ENCODE measurements at places on chromosomes 13 and 19. TPM values are rescaled to one million over a fixed set of nuclear protein-coding genes. Genes with fewer than 3 reads are reported as not detected.

UGGT2 gene
- 12.1 TPM for total RNA-seq

MEIOSIN gene
- total RNA-seq = not detected

KLK3 gene
- not detected for total RNA-seq

SIGLEC6 gene
- total RNA-seq = not detected

CYP4F22 gene
- not detected for total RNA-seq

SIGLEC9 gene
- not detected for total RNA-seq

- no peaks in the 10 kb centered on the region for H3K4me1 ChIP-seq
- H3K27ac ChIP-seq = no peak overlapping the region
- H3K27me3 ChIP-seq = no peaks in the 10 kb centered on the region
- H3K36me3 ChIP-seq = peaks cover 16% of the 10 kb centered on the region
Measured at GRCh38 chr13:33353210-33353609, 67.7 kb upstream of the STARD13 start.

DNA sequence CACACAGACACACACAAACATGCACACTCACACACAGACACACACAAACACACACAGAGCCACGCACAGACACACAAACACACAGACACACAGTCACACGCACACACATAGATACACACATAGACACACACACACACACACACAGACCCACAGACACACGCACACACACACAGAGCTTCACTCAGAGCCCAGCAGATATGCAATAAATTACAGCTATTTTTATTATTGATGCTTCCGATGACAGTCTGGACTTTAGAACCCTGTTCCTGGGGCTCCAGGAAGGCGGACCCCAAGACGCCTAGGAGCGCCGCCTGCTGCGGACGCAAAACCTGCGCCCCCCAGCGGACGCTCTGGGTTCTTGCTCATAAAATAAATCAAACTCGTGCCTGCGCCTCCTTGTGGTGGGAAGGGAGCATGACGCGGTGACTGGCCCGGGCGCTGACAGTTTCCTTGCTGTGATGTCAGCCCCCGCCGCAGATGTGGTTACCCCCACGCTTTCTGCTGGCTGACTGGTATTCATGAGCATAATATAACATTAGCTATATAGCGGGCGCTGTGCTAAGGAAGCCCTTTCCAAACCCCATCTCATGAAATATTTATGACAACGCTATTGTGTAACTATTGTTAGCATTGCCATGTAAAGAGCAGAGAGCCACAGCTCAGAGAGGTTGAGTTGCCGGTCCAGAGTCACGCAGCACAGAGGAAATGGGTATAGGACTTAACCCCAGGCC is 64.4 kb upstream of the TM9SF2 start:
- peaks cover 10% of the 10 kb centered on the region for H3K4me1 ChIP-seq
- no peaks in the 10 kb centered on the region for H3K36me3 ChIP-seq
- peak; percentile 59 for DNase-seq
- H3K27me3 ChIP-seq = peaks cover 12% of the 10 kb centered on the region

GRCh38 chr19:17576758-17577456 is 21.5 kb downstream of the COLGALT1 start:
- H3K27me3 ChIP-seq = no peaks in the 10 kb centered on the region
- H3K27ac ChIP-seq = no peak overlapping the region
- peaks cover 42% of the 10 kb centered on the region for H3K36me3 ChIP-seq
- peaks cover 7% of the 10 kb centered on the region for H3K4me1 ChIP-seq

DNA sequence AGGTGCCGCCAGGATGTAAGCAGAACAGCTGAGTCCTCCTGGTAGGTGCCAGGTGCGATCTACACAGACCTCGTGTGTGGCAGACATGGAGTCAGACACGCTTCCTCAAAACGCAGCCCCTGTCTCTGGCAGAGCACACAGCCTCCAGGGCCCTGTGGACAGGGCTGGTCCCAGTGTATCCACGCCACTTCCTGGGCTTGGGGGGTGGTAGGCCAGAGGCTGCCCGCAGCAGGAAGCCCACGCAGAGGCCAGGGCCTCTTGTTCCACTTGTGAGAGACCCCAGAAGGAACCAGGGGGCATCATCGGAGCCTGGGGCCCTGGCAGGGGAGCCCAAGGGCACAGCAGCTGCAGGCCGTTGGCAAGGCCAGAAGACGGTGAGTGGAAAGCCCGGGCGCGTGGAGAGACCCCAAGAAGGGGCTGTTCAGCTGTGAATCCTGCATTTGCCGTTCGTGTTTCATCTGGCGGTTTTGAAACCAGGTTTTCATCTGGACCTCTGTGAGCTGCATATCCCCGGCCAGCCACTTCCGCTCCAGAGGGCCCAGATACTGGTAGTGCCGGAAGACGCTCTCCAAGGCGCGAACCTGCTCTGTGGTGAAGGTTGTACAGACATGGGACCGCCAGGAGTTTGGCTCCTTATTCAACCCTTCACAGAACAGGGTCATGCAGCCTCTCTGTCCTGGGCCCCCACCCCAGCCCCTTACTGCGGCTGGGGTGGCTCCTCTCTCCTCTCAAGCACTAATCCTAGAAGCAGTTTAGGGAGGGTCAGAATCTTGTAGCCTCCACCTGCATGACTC is 25.1 kb upstream of the SLITRK1 start:
- DNase-seq = no peak
- H3K27ac ChIP-seq = no peak overlapping the region
- no peaks in the 10 kb centered on the region for H3K27me3 ChIP-seq
- H3K4me3 ChIP-seq = no peak overlapping the region
- H3K4me1 ChIP-seq = no peaks in the 10 kb centered on the region

GRCh38 chr19:57010541-57010940 is 109.2 kb upstream of the USP29 start:
- H3K4me1 ChIP-seq = no peaks in the 10 kb centered on the region
- no peak overlapping the region for H3K4me3 ChIP-seq
- no peaks in the 10 kb centered on the region for H3K27me3 ChIP-seq
- H3K36me3 ChIP-seq = no peaks in the 10 kb centered on the region

DNA sequence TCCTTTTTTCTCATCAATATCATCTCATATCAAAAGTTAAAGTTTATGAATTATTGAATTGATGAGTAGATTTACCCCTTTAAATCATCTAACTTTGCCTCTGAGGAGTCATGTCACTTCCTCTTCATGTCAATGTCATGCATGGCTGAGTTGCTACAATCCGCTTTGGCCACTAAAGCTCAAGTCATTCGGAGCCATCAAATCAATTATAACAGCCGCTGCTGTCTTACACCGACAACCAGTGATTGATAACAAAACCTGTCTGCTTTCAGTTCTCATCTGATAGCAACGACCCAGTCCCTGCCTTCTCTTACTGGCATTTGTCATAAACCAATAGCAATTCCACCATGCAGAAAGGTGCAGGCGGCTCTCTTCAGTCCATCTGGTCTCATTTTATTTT is 429.3 kb downstream of the DIAPH3 start:
- H3K27ac ChIP-seq = no peak overlapping the region
- no peaks in the 10 kb centered on the region for H3K4me1 ChIP-seq
- no peaks in the 10 kb centered on the region for H3K27me3 ChIP-seq
- H3K36me3 ChIP-seq = no peaks in the 10 kb centered on the region

- H3K4me1 ChIP-seq = no peaks in the 10 kb centered on the region
- no peak overlapping the region for H3K27ac ChIP-seq
- peaks cover under 1% of the 10 kb centered on the region for H3K27me3 ChIP-seq
Measured at GRCh38 chr13:21615427-21615826, 11.5 kb upstream of the MICU2 start.

DNA sequence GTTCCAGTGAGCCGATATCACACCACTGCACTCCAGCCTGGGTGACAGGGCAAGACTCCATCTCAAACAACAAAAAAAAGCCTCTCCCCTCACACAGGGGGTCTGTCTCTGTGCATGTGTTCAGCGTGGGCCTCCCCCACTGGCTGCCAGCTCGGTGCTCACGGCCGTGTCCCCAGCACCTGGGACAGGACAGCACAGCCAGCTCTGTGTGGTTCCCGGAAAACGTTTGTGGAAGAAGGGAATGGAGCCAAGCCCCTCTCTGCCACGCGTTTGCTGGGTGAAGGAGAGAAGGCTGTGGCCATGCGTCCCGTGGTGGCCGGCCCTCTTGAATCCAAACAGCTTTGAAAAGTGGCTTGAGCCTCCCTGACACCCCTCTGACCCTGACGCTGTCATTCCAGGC is 32.3 kb downstream of the DPF1 start:
- no peak for DNase-seq
- H3K27ac ChIP-seq = no peak overlapping the region
- H3K4me3 ChIP-seq = no peak overlapping the region
- no peaks in the 10 kb centered on the region for H3K27me3 ChIP-seq
- H3K4me1 ChIP-seq = no peaks in the 10 kb centered on the region
- H3K36me3 ChIP-seq = peaks cover 35% of the 10 kb centered on the region

DNA sequence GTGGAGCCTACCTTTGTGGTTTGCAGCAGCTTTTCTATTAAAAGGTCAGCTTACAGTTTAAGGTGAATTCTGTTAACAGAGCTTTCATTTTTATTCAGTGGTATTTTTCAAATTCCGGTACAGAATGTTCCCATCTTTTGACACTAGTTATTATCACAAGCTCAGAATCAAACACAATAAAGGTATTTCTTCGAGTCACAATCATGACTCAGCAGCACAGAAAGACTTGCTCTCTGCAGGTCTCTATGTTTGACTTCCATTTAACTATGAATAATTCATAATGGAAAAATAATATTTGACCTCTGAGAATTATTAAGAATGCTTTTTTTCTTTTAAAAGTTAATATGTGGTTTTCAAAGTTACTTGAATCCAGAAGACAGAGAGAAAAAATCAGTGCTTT is 28.2 kb downstream of the DACH1 start:
- H3K27me3 ChIP-seq = no peaks in the 10 kb centered on the region
- H3K27ac ChIP-seq = no peak overlapping the region
- no peaks in the 10 kb centered on the region for H3K36me3 ChIP-seq

Data from Calu3 (cell line).